ENCODE measurements at places on chromosomes 3 and 15.

DNA sequence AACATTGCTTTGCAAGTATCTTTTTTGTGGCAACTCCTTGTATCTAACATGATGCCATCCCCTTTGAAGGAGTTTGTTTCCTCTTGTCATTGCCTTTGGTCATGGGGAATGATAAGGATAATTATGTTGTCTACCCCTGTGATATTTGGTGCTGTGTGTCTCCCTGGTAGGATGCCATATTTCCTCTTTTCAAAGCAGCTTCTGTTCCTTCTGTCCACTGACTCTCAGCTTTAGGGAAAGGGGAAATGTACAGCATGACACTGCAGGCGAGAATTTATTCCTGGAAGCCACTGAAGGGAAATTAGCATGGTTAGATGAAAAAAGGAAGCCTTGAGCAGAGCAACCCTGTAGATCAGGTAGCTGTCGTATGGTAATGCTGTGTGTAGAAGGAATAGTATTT is 576.7 kb downstream of the CADM2 start:
- no peak for DNase-seq

GRCh38 chr3:42094691-42095391 is 3.7 kb downstream of the TRAK1 start:
- DNase-seq, result no peak

DNA sequence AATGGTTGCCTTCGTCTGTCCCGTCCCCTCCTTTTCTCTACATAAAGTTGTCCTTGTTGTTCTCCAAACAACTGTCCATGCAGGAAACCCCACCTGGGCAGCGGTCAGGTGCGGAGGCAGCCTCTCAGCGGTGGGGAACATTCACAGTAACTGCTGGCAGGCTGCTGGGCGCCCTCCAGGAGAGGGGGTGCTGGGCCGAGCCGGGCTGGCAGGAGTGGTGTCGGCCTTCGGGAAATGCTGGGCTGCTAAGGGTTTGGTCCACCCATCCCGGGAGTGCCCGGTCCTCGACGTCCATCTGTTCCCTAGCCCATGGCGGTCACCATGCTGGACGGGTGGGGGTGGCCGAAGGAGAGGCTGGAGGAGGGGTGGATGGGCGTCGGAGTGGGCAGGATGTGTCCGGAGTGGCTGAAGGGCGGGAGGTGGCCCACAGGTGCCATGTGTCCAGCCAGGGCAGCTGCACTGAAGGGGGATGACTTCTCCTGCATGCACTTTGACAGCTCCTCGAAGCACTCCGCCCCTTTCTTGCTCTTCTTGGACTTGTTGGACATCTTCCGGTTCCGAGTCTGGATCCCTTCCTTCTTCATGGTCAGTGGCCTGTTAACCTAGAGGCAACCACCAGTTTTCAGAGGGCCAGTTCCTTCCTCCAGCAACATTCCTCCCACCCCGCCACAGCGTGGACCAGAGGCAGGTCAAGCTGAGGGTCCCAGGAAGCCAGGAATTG is 12.1 kb downstream of the GATA2 start:
- no peak for DNase-seq

DNA sequence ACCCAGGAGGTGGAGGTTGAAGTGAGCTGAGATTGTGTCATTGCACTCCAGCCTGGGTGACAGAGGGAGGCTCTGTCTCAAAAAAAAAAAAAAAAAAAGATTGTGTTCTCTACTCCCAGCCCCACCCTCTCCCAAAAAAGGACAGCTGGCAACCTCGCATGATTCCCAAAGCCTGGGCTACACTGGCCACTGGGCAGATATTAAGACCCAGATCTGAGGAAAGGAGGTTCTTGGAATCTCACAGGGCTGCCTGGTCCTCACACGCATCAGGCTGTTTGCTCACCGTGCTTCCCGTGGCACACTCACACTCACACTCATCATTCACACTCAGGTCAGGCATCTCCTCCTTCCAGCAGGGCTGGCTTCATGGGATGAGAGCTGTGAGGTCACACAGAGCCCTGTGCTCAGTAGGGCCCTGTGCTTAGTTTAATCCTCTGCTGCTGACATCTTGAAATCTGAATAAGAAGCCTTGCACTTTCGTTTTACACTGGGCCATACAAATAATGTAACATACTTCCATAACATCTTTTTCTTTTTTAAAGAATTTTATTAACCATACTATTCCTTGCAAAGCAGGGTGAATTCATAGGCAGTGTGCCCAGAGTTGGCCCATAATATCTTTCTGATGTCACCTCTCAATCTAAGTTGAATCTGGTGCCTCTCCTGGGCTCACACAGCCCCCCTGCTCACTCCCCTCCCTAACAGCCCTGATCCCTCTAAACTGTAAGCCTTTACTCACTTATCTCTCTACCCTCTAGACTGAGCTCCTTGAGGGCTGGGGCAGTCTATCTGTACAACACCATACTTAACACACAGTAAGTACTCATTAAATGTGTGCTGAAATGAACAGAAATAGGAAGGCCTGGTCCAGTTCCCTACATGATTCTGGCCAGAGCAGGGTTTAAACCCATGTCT is 50.2 kb upstream of the C15orf39 start:
- no peak for DNase-seq

DNA sequence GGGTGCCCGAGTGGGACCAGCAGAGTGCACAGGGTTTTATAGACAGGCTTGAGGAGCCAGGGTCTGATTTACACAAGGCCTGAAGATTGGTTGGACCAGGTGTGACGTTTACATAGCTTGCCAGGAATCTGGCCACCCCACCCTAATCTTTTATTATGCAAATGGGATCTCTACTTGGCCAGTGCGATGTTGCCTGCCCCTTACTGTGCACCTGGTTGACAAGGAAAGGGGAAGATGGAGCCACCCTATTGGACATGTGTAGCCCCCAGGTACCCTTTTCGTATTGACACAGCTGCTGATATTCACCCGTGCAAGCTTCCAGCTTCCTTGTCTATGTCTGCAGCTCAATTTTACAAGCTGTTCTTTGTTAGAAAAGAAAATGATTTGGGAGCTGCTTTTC is 132.0 kb downstream of the ARNT2 start:
- no peak for DNase-seq

DNA sequence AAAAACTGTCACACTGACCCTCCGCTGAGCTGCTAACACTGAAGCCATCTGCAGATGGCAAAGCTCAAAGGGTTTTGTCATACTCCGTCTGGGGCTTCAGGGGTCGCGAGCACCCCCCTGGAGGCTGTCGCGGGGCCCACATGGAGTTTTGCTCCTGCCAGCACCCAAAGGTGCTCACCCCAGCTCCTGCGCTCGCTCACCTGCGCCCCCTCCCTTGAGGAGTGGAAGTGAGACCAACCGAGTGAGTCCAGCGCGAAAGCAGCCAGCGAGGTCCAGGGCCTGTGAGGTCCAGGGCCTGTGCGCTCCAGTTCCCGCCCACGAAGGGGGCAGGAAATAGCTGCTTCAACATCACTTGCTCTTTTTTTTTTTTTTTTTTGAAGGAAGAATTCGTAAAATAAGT is 208.5 kb downstream of the ROBO2 start:
- no peak for DNase-seq

DNA sequence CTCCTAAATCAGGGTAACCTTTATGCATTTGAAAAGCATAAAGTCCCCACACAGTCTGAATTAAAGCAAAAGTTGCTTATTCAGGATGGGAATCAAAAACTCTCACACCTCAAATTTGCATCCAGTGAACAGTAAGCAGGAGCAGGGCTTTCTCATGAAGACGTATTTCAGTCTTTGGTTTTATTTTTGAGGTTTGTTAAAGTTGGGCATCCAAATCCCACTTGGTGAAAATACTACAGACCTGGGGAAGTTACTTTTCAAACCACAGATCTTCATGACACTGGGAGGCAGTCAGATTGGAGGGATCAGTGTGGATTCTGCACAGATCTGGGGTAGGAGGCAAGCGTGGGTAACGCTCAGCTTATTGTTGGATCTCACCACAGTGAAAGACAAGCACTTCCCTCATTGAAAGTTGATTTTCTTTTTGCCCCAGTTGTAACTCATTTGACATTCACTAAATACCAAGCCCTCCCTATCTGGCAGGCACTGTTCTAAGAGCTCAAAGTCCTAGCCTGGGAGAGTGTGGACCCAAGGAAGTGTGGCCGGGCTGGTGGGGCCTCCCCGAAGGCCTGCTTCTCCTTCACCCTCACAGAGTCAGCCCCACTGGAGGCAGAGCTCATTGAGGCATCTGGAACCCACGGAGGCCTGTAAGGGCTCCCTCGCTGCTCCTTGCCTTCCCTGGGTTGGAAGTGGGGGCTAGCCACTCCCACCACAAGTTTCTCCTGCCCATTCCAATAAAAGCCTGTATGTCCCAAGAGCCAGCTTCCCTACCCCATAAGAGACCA is 783 bp upstream of the ISG20 start:
- DNase-seq, result no peak

GRCh38 chr3:40663280-40663679 is 138.5 kb downstream of the ZNF621 start:
- DNase-seq, result no peak

DNA sequence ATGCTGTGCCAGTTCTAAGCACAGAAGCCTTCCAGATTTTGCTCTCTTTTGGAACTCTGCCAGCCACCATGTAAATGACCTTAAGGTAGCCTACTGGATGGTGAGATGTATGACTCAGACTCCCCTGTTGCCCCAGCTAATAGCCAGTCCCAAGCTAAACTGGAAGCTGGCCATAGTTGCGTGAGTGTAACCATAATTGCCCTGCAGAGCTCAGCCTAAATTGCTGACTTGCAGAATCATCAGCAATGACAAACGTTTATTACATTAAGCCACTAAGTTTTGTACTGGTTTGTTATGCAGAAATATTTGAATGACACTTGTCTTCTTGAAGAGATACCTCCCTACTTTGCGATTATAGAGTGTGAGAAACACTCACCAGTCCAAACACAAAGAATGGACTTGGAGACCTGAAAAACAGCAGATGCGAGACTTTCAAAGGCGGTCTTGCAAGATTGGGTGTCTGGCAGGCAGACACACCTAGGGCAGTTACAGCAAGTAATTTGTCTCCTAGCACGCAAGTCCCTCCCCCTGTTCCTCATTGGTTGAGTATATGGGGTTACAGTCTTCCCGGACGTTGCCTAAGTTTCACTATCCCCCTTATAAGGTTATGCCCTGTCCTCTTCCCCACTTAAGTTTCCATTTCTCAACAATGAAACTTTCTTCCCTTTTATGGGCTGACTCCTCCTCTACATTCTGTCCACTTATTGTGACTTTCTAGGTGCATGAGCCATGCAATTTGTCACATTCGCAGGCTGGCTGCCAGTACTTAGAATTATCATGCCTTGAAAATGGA is 83.6 kb upstream of the XCR1 start:
- DNase-seq, result no peak

GRCh38 chr15:50435772-50436171 is 11.6 kb downstream of the USP8 start:
- no peak for DNase-seq

DNA sequence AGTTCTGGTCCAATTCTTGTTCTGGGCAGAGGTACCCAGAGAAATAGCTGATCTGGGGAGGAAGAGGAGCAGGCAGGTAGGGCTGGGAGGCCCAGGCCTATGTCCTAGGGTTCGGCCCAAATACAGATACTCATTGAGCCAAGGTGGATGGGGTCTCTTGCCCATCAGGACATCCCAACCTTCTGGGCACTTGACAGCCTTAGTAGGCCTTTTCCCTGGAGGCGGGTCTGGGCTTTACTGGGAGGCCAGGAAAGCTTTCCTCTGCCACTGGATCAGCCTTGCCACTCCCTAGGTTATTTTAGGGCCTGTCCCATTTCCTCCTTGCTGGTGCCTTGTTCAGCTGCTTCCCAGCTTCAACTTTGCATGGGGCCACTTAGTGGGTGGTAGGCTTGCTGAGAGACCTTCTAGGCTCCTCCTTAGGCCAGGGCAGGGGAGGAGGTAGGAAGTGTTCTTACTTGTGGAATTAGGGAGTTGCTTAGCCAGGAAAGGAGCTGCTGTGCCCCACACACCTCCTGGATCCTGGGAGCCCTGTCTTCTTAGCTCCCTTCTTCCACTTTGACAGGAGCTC is 9.7 kb downstream of the TEX264 start:
- no peak for DNase-seq

GRCh38 chr3:126850370-126851085 is 132.4 kb upstream of the PLXNA1 start:
- no peak for DNase-seq

- no peak for DNase-seq
These were observed 8.1 kb downstream of the ABTB1 start for GRCh38 chr3:127680798-127681221.

DNA sequence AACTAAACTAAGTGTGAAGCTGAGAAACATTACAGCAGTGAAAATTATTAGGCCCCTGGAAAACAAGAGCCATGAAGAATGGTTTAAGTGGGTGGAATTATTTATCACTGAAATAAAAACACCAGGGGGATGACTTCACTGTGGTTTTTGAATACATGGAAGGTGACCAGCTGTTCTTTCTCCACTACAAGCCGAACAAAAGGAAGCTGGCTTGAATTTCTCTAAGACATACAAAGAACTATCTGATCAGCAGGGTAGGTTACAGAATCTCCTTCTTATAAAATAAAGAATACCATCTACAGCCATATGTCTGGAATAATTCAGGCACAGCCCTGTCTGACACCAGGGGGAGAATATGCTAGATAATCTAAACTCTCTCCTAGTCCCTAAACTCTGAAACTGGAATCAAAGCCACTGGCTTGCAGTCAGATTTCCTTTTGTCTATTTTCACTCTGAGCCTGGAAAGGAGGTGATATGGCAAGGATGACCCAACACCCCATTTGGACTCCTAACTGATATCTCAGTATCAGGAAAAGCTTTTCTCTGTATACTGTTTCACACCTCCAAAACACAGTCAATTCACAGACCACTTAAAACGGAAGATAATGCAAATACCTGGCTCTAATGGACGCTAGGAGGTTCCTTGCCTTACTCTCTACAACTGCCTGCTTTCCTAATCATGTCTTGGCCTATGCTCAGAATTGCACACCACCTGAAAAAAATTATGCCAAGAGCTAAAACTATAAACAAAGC is 31.2 kb downstream of the SPATA12 start:
- no peak for DNase-seq

DNA sequence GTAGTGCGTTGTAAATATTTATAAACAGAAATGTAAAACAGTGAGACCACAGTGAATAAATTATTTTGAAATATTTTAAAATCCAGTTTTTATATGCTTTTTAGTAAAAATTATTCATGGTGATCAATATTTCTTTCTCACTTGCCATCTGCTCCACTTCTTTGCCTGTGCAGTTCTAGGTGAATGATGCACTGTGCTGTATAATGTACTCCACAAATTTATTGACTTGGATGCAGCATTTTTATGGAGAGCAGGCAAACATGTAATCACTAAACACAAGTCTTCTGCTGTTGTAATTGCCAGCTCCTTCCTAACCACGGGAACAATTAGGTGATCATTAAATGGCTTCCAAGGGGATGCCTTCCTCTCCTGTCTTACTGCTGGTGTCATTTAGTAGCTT is 395.9 kb downstream of the PTPRG start:
- no peak for DNase-seq

DNA sequence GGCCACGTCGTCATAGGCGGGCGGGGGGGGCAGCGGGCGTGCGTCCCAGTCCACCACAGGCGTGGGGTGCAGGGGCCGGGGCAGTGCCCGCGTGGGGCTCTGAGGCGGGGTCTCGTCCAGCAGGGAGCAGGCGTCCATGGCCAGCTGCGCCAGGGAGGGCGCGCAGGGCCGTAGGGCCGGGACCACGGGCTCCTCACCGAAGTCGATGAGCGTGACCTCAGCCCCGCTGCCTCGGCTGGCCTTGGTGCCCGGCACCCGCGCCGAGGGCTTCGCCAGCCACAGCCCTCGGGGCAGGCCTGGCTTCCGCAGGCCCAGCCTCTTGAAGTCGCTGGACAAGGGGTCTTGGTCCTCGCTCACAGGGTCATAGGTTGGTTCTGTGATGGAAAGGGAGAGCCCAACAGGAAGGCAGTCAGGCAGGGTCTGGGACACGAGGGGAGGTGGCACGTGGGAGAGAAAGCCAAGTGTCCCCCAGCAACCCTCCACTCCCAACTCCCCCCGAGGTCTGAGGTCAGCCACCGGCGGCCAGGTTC is 40.0 kb downstream of the TNK2 start:
- no peak for DNase-seq

Measured in stimulated activated naive CD8-positive, alpha-beta T cell treated with anti-CD3 and anti-CD28 coated beads, Interleukin-15, amount 100 ng/mL, for 72 hours (primary cell).